ENCODE measurements at places on chromosomes 1 and 21.

- no peak for DNase-seq
Measured at GRCh38 chr1:56185493-56185892, 393.9 kb downstream of the PLPP3 start.

GRCh38 chr1:15938628-15939161 lies 37.2 kb downstream of the ZBTB17 start:
- DNase-seq, result no peak

DNA sequence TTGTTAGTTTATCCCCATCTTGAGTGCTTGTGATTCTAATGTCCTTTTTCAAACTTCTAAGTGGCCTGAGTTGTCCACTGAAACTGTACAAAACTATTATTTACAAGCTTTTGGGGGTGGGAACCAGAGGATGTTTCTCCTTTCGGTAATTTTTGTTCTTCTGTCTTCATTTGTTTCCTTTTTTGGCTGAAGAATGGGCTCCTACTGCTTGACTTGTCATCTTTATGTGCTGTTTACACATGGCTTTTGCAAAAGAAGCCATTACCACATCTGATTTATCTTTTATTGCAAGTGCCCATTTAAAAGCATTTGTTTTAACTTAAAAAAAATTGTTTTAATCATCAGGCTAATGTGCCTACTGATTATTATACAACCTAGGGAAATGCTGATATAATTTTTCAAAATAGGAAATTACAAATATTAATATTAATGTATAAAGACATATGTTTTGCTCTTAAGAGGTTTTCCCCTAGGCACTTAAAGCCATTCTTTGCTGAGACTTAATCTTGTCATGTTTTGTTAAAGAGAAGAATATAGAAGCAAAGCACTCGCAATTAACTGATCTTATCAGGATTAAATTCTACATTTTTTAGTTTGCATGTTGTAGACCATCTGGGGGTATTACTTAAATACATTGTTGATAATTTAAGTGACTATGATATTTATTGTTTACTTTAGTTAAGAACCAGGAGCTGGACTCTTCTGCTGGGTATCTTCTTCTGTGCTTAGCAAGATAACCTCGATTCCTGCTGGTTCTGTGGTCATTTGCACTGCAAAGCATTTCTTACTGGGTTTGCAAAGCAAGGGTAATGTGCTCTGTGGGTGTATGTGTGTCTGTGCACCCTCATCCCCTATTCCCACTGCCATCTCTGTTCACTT lies 40.1 kb downstream of the TMEM200B start:
- DNase-seq, result no peak

DNA sequence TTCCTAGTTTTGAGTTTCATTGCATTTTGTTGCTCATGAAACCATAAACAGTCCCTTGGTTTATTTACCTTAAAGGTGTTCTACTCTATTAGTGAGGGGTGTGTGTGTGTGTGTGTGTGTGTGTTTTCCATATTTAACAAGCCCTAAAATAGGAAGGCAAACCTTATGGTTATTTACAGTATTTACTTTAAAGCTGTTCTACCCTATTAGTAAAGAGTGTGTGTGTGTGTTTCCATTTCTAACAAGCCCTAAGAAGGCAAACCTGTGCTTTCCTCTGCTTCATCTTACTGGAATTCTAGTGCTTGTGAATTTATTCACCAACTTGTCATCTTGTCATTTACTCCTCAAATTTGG lies 53.6 kb downstream of the CTTNBP2NL start:
- DNase-seq, result no peak

- no peak for DNase-seq
Measured at GRCh38 chr1:18481921-18482701, 1.4 kb downstream of the KLHDC7A start.

GRCh38 chr1:112889052-112889768 lies 66.8 kb downstream of the SLC16A1 start:
- DNase-seq, result no peak

DNA sequence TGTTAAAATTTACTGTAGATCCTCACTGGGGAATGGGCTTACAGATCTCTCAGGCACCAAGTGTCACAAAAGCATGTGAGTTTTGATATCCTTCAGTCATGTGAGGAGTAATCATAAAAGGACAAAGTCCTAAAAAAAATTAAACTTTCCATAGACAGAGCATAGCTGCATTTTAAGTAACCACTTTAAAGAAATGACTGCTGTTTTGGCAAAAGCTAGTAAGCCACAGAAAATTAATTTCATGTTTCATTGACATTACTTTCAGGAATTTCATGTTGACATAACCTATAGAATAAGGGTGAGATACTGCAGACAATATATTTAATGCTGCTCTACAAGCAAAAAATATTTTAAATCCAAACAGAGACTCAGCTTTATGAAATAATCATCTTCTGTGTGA lies 156.3 kb downstream of the LYPLAL1 start:
- DNase-seq, result no peak

DNA sequence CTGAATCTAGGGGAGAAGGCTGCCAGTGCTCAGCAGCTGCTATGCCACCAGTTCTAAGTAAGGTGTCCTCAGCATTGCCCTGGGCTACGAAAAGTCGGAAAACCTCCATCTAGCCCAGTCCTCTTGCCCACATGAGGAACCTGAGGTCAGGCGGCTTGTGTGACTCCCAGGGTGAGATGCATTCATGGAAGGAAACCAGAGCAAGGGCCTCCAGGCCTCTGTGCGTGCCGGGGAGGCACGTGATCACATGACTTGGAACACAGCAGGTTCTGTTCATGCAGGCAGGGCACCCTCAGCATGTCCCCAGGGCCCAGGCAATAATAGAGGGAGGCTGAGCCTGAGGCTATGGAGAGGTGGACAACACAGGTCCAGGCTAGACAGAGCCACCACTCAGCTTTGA lies 312.5 kb upstream of the DUSP10 start:
- DNase-seq, result no peak

- no peak for DNase-seq
Measured at GRCh38 chr1:40625076-40625475, 40.4 kb downstream of the RIMS3 start.

- no peak for DNase-seq
Measured at GRCh38 chr1:18144916-18145647, 37.5 kb downstream of the IGSF21 start.

DNA sequence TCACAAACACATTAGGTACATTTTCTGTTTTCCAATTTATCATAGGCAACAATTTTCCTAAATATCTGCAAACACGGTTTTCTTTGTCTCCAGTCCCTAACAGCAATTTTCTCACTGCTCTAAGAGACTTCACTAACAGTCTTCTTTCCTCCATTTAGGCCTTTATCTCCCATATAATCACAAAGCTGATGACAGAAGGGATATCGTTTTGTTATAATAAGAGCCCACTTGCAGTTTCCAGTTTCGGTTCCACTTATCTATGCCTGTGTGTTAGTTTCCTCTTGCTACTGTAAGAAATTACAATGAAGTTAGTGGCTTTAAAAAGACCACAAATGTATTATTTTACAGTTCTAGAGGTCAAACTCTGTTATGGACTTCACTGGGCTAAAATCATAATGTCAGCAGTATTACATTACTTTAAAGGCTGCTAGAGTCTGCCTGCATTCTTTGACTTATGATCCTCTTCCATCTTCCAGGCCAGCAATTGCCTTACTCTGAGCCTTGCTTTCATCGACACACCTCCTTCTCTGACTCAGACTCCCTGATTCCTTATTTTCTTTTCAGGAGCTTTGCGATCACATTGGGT lies 549.3 kb downstream of the NCAM2 start:
- no peak for DNase-seq
